ENCODE measurements at places on chromosomes 5 and 9. TPM values are rescaled to one million over a fixed set of nuclear protein-coding genes. Genes with fewer than 3 reads are reported as not detected.

The PCSK1 gene
- total RNA-seq: not detected

GRCh38 chr5:45252978-45253377, 443.2 kb downstream of the HCN1 start:
- DNase-seq: no peak
- H3K36me3 ChIP-seq: no peaks in the 10 kb centered on the region

DNA sequence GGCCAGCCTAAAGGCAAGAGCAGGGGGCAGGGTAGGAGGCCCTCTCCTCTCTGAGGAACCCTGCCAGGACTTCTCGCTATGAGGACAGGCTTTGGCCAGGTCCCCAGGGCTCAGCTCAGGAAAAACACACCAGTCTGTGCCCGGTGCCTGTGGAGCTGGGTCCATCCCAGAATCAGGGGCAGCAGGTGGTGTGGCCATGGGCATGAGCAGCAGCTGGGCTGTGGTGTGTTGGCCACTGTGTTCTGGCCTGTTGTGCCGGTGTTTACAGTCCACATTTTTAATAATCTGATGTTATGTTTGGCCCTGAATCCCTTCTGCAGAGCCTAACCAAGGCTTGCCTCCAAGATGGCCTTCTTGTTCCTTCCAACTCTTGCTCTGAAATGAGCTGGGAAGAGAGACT, 77.0 kb downstream of the FGF18 start:
- no peak for DNase-seq
- peaks cover 7% of the 10 kb centered on the region for H3K27me3 ChIP-seq
- no peak overlapping the region for H3K4me3 ChIP-seq

DNA sequence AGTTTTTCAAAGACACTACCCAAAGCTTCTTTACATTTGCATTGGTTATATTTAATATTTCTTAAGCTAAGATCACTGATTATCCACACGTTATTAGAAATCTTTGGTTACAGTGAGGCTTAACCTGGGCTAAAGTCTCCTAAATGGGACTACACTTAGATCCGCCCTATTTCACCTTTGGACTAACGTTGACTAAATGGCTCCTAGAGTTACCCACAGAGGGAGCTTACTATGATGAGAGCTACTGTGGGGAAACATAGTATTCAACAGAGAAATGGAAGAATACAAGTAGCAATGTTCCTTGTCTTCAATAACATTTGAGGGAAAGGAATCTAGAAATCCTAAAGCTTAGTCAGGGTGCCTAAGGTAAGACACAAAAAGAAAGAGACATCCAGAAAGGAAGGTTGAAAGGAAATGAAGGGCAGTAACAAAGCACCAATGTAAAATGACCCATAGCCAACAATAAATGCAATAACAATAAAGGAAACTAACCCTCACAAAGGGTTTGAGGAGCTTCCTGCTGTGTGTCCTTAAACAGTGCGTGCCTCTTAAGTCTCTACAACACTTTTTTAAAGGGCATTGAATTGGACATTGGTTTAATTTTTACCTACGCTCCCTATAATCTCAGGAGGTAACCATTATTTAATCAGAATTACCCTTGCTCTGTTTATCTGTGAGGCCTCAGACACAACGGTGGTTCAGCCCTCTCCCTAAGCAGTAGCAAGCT, 217.1 kb downstream of the PJA2 start:
- peaks cover 3% of the 10 kb centered on the region for H3K4me1 ChIP-seq
- DNase-seq: no peak
- H3K27ac ChIP-seq: no peak overlapping the region

DNA sequence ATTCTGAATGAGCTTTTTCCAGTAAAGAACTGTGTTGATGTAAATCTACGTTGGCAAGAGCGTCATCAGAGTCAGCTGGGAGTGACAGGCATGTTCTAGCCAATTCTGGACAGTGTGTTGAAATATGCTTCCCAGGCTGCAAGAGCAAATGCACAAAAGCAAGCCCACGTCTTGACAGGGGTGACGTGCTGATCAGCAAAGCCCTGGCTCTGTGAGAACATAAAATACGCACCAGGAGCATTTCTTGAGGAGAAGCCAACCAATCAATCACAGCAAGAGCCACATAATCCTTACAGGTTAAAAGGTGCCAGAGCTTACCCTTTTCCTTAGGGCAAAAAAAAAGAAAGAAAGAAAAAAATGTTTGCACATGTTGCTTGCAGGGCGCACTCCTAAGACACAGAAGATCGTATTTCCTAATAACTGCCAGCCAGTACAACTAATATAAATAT, 148.1 kb downstream of the PDE4D start:
- no peaks in the 10 kb centered on the region for H3K4me1 ChIP-seq
- no peaks in the 10 kb centered on the region for H3K36me3 ChIP-seq
- H3K4me3 ChIP-seq: no peak overlapping the region
- no peak for DNase-seq
- no peak overlapping the region for H3K27ac ChIP-seq

GRCh38 chr5:38755181-38755580, 90.6 kb upstream of the OSMR start:
- no peak overlapping the region for H3K4me3 ChIP-seq
- H3K36me3 ChIP-seq: no peaks in the 10 kb centered on the region
- H3K27me3 ChIP-seq: peaks cover 14% of the 10 kb centered on the region
- H3K4me1 ChIP-seq: no peaks in the 10 kb centered on the region

- H3K36me3 ChIP-seq: no peaks in the 10 kb centered on the region
- no peak for DNase-seq
These were observed 392.8 kb upstream of the DAP start for GRCh38 chr5:11153670-11154382.

DNA sequence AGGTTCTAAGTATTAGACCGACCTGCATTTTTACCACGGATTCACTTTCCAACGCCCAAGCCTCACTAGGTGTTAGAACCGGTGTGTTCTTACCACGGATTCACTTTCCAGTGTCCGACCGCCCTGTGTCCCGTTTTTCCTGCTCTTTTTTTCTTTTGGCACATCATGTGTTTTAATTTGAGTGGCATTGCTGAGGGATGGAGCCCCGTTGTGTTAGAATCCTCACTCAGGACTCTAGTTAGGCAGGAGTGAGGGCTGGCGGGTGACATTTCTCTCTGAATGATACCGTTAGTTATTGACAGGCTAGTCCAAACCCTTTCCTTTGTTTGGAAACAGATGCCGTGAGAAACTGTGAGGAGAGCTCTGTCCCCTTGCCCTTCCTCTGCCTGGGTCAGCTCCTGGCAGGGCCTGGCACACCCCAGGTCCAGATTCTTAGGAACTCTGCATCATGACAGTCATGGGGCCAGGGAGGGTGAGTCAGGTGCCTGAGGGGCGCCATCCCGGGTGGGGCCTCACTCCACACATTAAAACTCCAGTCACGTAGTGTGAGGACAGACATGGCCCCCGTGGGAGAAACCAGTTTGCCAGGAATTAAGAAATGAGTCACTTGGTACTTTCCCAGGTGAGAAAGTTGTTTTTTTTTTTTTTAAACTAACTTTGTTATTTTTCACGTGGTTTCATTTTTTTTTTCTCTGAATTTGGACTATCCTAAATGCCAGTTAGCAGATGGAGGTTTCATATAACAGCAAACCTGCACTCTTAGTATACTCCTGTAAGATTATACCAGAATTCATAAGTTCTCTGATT, 15.8 kb downstream of the EXOC3 start:
- H3K27me3 ChIP-seq: no peaks in the 10 kb centered on the region
- peaks cover 72% of the 10 kb centered on the region for H3K4me1 ChIP-seq
- peaks cover 84% of the 10 kb centered on the region for H3K36me3 ChIP-seq
- peak overlapping the region; percentile 40 for H3K4me3 ChIP-seq
- H3K27ac ChIP-seq: peak overlapping the region; percentile 97

DNA sequence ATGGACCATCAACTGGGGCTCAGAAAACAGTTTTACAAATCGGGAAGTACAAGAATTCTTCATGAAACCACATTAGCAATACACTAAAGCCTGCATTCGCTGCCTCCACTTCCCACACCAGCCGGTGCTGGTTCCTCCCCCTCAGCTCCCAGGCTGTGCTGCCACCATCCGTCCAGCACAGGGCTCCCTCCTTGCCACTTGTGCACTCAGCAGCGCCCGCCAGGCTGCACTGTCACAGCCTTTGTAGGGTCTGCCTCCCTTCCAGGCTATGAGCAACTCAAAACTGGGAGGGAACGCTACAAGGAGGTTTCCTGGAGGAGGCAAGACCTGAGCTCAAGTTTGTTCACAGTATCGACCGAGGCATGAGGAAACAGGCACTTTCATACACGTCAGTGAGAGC, 7.7 kb downstream of the MAPK9 start:
- H3K27ac ChIP-seq: no peak overlapping the region
- H3K4me3 ChIP-seq: no peak overlapping the region
- no peaks in the 10 kb centered on the region for H3K27me3 ChIP-seq

All from activated CD4-positive, alpha-beta T cell treated with anti-CD3 and anti-CD28 coated beads for 36 hours (primary cell).